CD4-positive, CD25-positive, alpha-beta regulatory T cell (primary cell): ENCODE measurements at places on chromosomes 5 and 9. TPM values are rescaled to one million over a fixed set of nuclear protein-coding genes. Genes with fewer than 3 reads are reported as not detected.

- no peaks in the 10 kb centered on the region for H3K4me1 ChIP-seq
- no peak overlapping the region for H3K27ac ChIP-seq
- no peaks in the 10 kb centered on the region for H3K27me3 ChIP-seq
- no peak for DNase-seq
- no peak overlapping the region for H3K4me3 ChIP-seq
- H3K36me3 ChIP-seq, result no peaks in the 10 kb centered on the region
These were observed 298.7 kb upstream of the CDH6 start for GRCh38 chr5:30894811-30895210.

APBB3 gene
- 50.8 TPM for total RNA-seq

DNA sequence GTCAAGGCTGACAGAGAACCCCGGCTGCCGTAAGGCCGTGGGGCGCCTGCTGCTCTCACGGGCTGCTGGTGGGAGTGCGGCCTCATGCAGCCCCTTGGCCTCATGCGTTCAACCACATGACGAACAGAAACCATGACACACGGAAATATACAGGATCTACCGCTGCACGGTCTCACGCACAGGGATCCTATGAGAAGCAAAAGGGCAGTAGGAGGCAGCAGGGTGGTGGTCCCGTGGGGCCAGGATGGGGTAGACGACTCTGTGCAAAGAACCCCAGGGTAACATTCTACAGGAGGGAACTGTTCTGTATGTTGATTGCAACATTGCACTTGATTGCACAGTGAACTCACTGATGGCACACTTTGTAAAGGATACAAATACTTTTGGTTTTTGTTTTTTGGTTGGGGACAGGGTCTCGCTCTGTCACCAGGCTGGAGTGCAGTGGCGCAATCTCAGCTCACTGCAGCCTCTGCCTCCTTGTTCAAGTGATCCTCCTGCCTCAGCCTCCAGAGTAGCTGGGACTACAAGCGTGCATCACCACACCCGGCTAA lies 51.6 kb downstream of the NACC2 start:
- no peaks in the 10 kb centered on the region for H3K36me3 ChIP-seq
- no peaks in the 10 kb centered on the region for H3K4me1 ChIP-seq
- DNase-seq, result no peak
- H3K4me3 ChIP-seq, result no peak overlapping the region
- no peak overlapping the region for H3K27ac ChIP-seq
- H3K27me3 ChIP-seq, result no peaks in the 10 kb centered on the region

PCDHGB2 gene
- 0.20 TPM for total RNA-seq

DNA sequence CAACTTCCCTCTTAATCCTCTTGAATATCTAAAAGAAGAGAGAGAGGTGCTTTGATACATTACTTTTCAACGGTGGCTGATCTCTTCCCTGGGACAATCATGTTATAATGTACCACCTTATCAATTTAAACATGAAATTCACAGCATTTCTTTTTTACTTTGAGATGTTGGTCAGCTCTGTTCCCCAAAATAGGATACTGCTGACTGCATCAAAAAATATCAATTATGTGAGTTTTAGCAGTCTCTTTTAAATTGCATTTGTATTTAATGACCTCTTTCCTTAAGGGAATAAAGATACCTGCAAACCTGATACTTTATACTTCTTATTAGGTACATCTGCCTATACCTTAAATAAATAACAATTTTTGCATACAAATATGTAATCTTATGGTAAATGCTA lies 58.4 kb upstream of the MARCHF11 start:
- no peak overlapping the region for H3K27ac ChIP-seq
- no peaks in the 10 kb centered on the region for H3K27me3 ChIP-seq
- no peak for DNase-seq

PCA3 gene
- not detected for total RNA-seq

DNA sequence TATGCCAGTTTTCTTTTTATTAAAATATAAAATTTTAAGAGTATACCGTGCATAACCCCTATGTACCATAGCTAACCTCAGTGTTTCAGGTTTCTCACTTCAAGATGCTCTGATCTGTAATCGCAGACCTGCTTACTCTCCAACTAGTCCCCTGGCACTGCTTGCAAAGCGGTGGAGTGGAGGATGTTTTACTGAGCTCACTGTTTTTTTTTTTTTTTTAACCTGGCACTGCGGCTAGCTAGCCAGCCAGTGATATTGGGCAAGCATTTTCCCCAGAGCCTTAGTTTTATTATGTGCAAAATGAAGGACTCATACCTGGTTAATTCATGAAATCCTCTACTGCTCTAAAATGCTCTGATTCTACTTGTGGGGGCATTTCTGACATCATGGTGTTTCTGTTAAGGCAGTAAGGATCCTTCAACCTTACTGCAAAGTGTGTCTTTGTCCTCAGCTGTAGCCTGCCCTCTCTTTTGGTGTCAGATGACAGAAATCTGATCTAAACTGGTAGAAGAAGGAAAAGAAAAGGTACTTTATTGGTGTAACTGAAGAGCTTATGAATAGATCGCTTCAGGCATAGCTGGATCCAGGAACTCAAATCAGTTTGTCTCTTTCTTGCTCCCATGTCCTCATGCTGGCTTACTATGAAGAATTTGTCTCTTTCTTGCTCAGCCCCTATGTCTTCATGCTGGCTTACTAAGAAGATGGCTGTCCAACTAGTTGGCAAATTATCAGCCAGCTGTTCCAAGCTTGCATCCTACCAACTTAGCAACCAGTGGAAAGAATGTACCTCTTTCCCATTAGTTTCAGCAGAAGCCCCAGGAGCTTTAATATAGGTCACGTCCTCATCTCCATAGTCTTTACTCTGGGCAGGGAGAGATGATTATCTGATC lies 59.8 kb downstream of the DOCK2 start:
- H3K4me1 ChIP-seq, result no peaks in the 10 kb centered on the region
- H3K36me3 ChIP-seq, result peaks cover 98% of the 10 kb centered on the region
- no peak overlapping the region for H3K27ac ChIP-seq

- H3K4me1 ChIP-seq, result no peaks in the 10 kb centered on the region
- H3K27ac ChIP-seq, result no peak overlapping the region
- H3K4me3 ChIP-seq, result no peak overlapping the region
- H3K36me3 ChIP-seq, result no peaks in the 10 kb centered on the region
These were observed 34.7 kb downstream of the MSX2 start for GRCh38 chr5:174759091-174759490.

P4HA2 gene
- total RNA-seq, result not detected

CDC25C gene
- total RNA-seq, result 0.37 TPM

- no peaks in the 10 kb centered on the region for H3K27me3 ChIP-seq
- H3K4me3 ChIP-seq, result no peak overlapping the region
- no peaks in the 10 kb centered on the region for H3K36me3 ChIP-seq
- H3K27ac ChIP-seq, result no peak overlapping the region
- DNase-seq, result no peak
These were observed 156.4 kb downstream of the SPOCK1 start for GRCh38 chr5:137342764-137343163.

UBLCP1 gene
- total RNA-seq, result 20.5 TPM

QRFP gene
- total RNA-seq, result not detected

DNA sequence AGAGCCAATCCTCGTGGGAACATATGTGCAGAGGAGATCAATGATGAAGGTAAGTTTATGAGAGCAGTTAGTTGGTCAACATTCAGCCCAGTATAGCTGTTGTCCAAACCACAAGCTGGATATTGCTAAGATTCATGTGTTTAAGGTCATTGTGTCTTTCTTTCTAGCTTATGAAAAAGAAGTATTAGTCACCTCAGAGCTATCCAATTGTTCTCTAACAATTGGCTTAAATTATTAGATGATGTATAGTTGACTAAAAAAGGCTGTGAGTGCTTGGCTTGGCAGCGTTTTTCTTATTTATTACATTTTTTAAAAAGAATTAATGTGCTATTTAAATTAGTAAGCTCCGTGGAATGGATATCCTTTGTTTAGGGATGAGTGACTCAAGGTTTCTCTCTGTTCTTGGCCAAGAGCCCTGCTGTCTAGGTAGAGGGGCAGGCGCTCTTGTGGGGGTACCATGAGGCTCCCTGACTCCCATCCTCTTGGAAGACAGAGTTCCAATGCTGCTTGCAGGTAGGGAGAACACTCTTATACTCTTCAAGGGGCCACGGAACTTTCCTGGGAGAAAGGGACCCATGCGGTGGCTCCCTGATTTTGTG lies 487.4 kb downstream of the IRX1 start:
- no peak overlapping the region for H3K27ac ChIP-seq
- H3K4me3 ChIP-seq, result no peak overlapping the region
- no peaks in the 10 kb centered on the region for H3K36me3 ChIP-seq
- H3K27me3 ChIP-seq, result no peaks in the 10 kb centered on the region

DNA sequence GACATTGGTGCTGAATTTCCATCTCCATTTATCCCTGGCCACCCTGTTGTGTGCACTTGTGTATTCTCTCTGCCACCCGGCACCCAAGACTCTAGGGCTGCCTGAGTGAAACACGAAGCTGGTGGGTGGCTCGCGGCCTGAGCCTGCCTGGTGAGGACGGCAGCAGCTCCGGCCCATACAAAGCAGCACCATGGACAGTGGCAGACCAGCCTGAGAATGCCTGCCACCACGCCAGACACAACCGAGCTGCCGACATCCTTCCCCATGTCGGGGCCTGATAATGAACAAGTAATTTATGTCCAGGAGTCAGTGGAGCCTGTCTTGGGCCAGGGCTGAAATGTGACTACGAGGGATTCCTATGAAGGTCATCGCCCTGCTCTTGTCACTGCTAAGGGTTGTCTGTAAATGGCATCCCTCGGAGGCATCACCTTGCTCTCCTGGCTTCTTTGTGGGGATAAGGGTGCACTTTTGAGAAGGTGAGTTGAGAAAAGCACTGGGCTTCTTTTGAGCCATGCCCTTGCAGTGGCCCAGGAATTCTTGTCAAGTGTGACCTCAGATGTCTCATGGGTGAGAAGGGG lies 175.7 kb downstream of the MELK start:
- peaks cover 9% of the 10 kb centered on the region for H3K27me3 ChIP-seq
- H3K4me3 ChIP-seq, result no peak overlapping the region
- no peaks in the 10 kb centered on the region for H3K36me3 ChIP-seq
- H3K27ac ChIP-seq, result no peak overlapping the region
- H3K4me1 ChIP-seq, result no peaks in the 10 kb centered on the region

DNA sequence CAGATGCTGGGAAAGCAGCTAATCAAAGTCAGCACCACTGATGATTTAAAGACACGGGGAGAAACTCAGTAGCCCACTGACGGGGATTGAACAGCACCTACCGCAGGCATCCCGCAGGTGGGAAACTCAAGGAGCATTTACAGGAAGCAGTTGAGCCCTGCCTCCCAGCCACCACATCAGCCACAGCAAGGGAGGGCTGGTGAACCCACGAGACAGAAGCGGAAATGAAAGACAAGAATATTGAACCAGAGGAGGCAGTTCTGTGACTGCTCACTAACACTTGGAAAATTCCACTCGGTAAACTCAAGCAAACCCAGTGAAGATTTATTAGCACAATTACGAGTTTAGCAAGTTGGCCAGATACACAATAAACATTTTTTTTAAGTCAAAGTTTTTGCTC lies 10.6 kb upstream of the FAM163B start:
- no peaks in the 10 kb centered on the region for H3K27me3 ChIP-seq
- no peaks in the 10 kb centered on the region for H3K36me3 ChIP-seq
- H3K4me3 ChIP-seq, result peak overlapping the region; percentile 53
- no peak overlapping the region for H3K27ac ChIP-seq
- no peak for DNase-seq
- peaks cover 9% of the 10 kb centered on the region for H3K4me1 ChIP-seq

DNA sequence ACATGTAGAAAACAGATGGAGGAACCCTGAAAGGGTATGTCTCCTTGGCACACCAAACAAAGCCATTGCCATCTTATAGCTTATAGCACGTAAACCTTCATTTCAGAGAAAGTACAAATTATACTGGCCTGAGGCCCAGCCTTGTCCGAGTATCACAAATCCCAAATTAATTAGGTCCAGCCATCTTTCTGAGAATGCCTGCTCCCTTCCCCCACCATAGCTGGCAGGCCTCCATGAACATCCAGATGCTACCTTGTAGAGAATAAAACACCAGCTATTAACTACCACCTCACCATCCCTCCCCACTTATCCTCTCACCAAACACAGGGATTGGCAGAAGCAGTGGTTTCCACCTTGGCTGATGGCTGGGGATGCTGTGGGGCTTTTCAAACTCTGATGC lies 224.0 kb downstream of the SPOCK1 start:
- H3K27me3 ChIP-seq, result no peaks in the 10 kb centered on the region
- no peak for DNase-seq
- no peaks in the 10 kb centered on the region for H3K4me1 ChIP-seq
- H3K4me3 ChIP-seq, result no peak overlapping the region
- H3K27ac ChIP-seq, result no peak overlapping the region

DNA sequence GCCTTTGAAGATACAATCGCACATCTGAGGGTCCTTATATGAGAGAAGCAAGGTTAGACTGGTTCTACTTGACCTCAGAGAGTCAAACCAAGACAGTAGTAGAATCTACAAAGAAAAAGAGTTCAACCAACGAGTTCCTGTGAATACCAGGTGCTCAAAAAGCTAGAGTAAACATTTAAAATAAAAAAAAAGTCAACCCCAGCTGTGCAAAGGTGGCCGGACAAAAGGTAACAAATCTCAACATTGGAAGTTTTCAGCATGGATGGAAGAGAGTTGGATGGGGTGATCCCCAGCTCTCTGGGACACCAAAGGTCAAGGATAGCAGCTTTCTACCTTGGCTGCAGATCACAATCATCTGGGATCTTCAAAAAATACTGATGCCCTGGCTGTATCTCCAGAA lies 14.4 kb downstream of the SHB start:
- no peak overlapping the region for H3K4me3 ChIP-seq
- H3K27me3 ChIP-seq, result no peaks in the 10 kb centered on the region
- no peak overlapping the region for H3K27ac ChIP-seq
- no peaks in the 10 kb centered on the region for H3K36me3 ChIP-seq

DNA sequence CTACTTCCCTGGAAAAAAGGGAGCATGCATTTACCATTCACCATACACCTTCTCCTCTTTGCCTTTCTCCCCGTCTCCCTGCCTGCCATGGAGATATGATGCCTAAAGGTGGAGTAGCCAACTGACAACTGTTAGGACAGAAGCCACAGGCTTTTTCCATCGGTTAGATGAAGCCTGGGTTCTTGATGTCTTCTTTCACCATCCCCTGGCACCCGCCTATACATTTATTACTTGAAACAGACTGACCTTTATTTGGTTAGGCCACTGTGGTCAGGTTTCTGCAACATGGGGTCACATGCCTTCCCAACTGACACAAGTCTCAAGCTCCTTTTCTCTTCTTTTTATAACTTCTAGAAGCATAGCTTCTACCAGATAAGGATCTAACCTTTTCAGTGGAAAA lies 7.1 kb downstream of the LCP2 start:
- H3K4me1 ChIP-seq, result peaks cover 100% of the 10 kb centered on the region
- no peak for DNase-seq
- no peaks in the 10 kb centered on the region for H3K27me3 ChIP-seq
- H3K4me3 ChIP-seq, result peak overlapping the region; percentile 63
- peaks cover 80% of the 10 kb centered on the region for H3K36me3 ChIP-seq

WNT8A gene
- total RNA-seq, result not detected

GRCh38 chr9:69444021-69444420 lies 119.0 kb downstream of the ENTREP1 start:
- DNase-seq, result no peak
- no peaks in the 10 kb centered on the region for H3K27me3 ChIP-seq
- no peaks in the 10 kb centered on the region for H3K4me1 ChIP-seq
- H3K27ac ChIP-seq, result no peak overlapping the region
- H3K4me3 ChIP-seq, result no peak overlapping the region
